NCI-H1417 treated with DMSO at 0.1 percent for 48 hours (cell line): ENCODE measurements at places on chromosomes 3 and 15.

DNA sequence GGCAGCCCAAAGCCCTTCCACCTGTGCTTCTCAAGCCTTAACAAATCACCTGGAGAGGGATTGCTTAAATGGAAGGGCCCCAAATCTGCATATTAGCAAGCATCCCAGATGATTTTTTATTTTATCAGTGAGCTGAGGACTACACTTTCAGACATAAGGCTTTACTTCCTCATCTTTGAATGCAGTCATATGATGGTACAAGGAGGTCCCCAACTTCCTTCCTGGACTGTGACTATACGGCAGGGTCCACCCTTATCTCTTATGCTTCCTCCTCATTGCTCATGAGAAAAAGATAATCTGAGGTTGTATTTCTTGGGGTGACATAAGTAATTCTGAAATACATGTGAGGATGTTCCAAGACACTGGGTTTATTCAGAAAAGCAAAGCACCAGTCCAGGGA, 13.7 kb upstream of the HEG1 start:
- no peak for DNase-seq

DNA sequence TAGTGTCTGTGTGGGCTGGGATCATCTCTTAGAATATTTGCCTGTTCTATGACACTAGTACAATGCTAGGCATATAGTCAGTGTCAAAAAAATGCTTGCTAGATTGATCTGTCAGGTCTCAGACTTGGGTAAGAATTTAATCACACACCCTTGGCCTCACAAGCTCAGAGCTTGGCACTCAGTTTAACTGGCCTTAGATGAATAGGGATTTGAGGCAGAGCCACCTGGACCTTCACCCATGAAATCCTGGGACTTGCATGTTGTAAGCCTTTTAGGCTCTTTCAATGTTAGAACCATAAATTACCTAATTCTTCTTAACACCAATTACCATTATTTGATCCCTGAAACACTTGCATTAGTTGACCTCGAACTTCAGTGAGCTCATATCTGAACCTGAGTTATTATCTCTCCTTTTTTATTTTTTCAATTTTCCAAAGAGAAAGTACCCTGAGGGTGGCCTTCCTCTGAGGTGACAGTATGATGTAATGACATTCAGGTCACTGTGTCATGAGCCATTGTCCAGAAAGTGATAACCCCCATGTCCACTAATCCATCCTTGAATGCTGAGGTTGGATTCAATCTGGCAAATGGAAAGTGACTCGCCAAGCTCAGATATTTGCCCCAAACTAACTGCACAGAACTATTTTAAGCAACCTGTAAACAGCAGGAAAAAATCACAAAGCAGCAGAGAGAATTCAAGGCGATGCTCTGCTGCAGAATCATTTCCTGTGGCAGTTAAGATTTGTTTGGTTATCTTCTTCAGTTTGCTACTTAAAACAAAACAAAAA, 615.2 kb upstream of the NR2F2 start:
- no peak for DNase-seq

DNA sequence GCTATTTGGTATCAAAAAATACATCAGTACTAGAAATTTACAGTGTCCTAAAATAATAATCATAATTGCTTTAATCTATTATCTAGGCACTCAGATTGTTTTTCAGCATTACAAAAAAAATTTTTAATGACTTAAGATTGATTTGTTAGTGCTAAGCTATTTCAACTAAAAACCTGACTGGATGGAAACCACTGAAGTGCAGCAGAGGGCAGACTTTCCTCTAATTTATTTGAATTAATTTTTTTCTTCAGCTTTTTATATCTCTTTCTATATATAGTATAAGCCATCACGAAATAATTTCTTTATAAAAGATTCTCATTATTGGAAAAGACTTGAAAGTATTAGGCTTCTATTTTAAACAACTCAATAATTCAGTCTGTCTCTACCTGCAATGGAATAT, 131.4 kb downstream of the IQCH start:
- no peak for DNase-seq

- DNase-seq = no peak
These were observed 19.2 kb downstream of the MCF2L2 start for GRCh38 chr3:183409219-183409618.

GRCh38 chr3:158532099-158532734, 38.8 kb upstream of the MLF1 start:
- peak; percentile 15 for DNase-seq

DNA sequence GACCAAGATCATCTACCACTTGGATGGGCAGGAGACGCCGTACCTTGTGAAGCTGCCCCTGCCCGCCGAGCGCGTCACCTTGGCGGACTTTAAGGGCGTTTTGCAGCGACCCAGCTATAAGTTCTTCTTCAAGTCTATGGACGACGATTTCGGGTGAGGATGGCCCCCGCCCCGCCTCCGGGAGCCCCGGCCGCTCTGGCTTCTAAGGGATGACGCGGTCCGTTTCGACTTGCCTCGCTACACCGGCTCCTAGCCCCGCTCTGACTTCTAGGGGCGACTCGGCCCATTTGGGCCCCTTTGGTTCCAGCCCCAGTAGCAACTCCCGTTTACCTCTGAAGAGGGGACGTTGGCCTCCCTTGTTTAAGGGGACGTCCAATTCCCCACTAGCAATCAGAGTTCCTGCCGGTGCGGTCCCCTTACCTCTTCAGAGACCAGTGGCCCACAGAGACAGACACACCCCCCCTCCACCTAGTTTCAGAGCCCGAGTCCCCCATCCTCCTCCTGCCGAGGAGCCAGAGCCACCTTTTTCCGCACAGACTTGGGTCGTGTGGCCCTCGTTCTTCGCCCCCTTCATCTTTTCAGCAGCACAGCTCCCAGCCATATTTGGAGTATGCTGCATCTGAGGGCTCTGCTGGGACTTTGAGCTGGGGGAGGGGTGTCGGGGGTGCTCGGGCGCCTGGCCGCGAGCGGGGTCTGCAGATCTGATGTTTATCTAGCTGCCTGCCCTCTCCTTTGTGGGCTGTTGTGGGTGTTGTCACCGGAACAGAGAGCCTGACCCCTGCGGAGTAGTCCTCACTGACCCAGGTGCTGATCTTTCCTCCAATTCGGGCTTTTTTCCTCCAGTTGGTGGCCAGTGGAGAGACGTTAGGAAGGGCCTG, 706 bp downstream of the DVL3 start:
- no peak for DNase-seq

GRCh38 chr3:86481031-86481430, 509.9 kb downstream of the VGLL3 start:
- DNase-seq = no peak

DNA sequence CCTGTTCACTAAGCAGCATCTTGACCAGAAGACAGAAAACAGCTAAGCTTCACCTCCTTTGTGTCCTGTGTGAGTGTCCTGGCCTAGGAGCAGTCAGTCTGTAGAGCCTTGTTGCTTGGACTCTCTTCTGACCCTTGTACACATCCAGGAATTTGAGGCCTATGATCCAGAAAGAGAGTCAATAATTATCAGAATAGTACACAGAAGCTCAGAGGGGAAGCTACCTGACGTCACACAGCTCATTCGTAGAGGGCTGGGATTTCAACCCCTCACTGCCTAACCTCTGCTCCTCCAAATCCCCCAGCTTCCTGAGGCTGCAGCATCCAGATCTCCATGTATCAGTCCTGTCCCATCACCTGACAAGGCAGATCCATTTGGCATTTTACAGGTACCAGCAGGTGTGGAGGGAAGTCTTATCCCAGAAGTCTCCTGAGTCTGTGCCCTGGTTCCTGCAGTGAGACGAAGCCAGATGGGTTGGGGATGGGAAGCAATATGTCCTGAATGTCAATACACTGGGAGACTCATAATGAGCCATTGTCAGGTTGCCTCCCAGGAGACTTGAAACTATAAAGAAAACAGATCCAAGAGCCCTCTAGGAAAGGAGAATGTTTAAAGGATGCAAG, 203.1 kb downstream of the MINAR1 start:
- no peak for DNase-seq

GRCh38 chr3:141926929-141927328, 50.5 kb downstream of the ATP1B3 start:
- no peak for DNase-seq

DNA sequence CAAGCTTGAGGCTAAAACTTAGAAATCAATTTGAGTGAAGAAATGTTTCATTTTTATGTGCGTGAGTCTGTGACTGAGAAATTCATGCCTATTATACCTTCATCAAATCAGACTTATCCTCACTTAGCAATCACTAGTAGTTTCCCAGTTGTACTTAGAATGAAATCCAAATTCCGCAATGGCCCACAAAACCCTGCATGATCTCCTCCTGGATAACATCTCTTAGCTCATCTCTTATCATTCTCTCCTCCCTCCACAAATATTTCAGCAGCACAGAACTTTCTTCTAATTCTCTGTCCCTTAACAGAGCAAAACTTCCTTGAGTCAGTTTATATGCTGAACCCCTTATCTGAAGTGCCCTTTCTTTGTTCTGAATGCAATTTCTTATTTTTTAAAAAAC, 198.8 kb upstream of the TGFBR2 start:
- no peak for DNase-seq

- no peak for DNase-seq
These were observed 359.8 kb downstream of the LPP start for GRCh38 chr3:188513662-188514328.

DNA sequence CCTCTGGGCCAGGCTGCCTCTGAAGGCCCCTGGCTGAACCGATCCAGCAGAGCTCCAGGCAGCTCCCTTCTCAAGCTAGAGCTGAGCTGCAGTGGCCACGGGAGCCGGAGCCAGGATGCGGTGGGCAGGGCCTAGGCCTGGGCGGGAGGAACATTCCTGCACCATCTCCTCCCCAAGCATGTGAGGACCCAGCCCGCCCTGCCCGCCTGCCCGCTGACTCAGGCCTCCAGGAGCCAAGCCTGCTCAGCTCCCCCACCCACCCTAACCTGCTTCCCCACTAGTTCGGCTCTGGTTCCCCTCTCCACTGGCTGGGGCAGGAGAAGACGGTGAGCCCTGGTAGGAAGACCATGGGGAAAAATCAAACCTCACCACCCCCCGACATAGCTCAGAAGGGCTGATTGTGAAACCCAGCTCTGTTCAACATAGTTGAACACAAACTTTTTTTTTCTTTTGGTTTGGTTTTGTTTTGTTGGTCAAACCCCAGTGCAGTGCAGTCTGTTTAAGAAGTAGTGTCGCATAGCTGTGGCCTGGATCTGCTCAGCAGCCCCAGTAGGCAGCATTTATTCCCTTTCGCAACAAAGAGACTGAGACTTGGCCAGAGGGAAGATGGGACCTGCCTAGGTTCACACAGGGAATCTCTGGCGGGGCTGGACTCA, 13.5 kb downstream of the SNX33 start:
- DNase-seq = no peak

GRCh38 chr3:34254285-34254684, 455.9 kb downstream of the PDCD6IP start:
- DNase-seq = no peak

DNA sequence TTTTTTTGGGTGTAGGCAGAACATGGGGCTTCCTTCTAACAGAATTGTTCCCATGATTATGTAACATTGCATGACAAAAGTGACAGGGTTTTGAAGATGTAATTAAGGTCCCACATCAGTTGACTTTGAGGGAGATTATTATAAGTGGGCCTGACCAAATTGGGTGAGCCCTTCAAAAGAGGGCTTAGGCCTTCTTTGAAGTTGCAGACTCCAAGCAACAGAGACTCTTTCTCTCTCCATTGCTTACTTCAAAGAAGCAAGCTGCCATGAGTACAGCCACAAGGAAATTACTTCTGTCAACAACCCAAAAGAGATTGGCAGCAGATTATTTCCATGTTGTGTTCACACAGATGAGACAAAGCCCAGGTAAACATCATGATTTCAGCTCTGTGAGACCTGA, 348.2 kb downstream of the PDCD6IP start:
- DNase-seq = no peak

GRCh38 chr3:97882975-97883598, 61.3 kb downstream of the CRYBG3 start:
- DNase-seq = no peak

DNA sequence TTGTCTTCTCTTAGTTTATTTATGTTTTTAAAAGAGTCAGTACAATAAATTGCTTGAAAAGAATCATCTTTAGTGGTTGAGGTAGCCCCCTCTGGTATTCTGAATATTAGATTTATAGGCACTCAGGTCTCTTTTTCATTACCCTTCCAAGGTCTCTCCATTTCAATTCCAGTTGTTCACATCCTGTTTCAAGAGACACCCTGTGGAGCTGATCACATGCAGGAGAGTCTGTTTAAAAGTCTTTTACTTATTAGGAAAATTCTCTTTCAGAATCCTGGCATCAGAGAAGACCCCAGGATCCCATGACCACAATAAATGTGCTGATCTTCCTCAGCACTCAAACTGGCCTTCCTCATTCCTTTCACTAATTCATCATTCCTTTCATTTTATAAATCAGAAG, 195.7 kb downstream of the ZIC4 start:
- no peak for DNase-seq

- DNase-seq = no peak
These were observed 41.4 kb downstream of the EOMES start for GRCh38 chr3:27680517-27681246.

GRCh38 chr15:90558171-90558573, 28.4 kb downstream of the CRTC3 start:
- DNase-seq = no peak

- no peak for DNase-seq
These were observed 27.3 kb downstream of the TGFBR2 start for GRCh38 chr3:30633718-30634117.

DNA sequence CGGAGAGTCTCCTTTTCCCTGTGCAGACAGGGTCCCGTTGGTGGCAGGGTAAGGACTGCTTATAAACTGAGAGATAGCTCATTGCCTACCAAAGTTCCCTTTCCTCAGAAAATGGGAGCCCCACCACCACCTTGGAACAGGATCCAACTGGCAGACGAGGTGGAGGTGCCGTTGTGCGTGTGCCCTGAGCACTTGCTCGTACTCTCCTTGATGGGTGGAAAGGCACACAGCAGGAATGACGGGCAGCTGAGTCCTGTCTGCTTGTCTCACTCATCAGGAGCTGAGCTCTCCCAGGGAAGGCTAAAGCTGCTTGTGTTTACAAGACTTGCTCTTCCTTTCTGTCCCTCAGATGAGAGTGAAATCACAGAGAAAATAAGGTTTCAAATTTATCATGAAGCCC, 60.7 kb downstream of the B3GNT5 start:
- DNase-seq = no peak

GRCh38 chr15:88487178-88487795, 19.8 kb downstream of the MRPS11 start:
- DNase-seq = no peak

DNA sequence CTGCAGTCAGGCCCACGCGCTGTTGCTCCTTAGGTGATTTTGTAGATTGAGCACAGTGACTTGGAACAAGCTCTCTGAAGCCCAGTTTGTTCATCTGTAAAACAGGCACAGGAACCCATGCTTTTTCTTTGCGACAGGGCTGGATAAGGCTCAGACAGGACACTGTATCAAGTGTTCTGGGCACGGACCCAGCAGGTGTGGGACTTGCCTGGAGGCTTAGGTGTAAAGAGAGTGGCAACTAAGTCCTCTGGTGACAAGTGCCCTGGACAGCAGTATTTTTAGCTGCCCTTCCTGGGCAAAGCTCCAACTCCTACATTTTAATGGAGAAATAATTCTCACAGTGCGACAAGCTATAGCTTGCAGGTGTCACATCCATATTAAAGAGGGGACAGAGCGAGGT, 32.2 kb downstream of the CD276 start:
- DNase-seq = no peak
